ENCODE measurements at places on chromosomes 2 and 18.

DNA sequence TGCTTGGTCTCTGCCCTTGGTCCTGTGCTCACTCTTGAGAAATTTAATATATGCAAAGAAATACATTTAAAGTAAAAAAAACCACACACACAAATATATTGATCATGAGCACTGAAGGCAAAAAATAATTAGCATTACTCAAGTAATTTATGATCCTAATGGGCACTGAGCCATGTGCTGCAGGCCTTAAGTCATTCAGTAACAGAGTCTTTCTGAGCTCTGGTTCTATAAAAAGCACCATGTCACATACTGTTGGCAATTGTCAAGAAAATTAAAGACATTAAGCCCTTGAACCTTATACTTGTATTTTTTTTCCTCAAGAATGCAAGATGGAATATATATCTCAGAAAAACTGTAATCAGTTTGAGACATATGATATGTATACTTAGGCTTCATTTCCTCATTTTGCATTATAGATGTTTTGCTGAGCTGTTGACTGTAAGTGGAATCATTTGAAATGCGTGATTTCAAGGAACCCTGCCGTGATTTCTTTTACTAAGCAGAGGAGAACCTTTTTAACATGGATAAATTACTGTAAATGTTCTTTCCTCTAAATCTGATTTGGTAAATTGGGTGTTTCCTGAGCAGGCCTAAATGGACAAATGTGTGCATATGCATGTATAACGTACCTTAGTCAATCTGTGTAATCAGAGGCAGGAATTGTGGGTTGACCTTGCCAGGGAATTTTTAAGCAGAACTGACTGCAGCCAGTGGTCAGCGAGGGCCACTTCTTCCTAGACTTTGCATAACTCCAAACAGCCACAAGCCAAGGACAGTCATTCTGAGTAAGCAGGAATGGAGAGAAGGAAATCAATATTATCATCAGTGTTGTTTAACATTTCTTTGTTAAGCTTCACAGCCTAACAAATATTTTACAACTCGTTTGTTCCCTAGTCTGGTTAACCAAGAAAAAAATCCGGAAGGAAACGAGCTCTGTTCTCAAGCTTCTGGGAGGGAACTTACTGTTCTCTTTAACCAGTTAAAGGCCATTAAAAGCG, 191.5 kb upstream of the ATP5MC3 start:
- DNase-seq = no peak

GRCh38 chr2:224927646-224928173, 114.6 kb downstream of the DOCK10 start:
- no peak for DNase-seq

- no peak for DNase-seq
Measured at GRCh38 chr2:8133363-8133762, 548.5 kb upstream of the ID2 start.

GRCh38 chr2:239287461-239287860, 113.4 kb downstream of the HDAC4 start:
- no peak for DNase-seq

GRCh38 chr2:1923541-1923940, 179.2 kb upstream of the PXDN start:
- no peak for DNase-seq

All from G401 (cell line).